ENCODE measurements at places on chromosomes 4 and X.

DNA sequence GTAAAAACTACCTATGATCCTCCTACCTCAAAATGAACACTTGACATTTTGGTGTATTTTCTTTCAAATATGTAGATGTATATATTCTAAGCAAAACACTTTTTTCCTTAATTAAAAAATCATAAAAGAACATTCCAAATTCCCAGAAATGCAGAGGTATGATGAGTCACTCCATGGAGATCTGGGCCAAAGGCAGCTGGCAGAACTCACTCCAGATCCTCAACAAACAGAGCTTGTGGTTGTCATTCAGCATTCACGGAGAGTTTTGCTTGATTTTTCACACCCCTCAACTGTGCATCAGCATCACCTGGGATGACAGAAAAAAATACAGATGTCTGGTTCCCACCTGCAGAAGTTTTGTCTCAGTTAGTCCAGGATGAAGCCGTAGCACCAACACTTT is 144.6 kb downstream of the KIT start:
- DNase-seq = no peak

GRCh38 chr4:75512386-75513211 is 1.6 kb downstream of the RCHY1 start:
- peak; percentile 30 for DNase-seq

- peak; percentile 74 for DNase-seq
These were observed 795 bp upstream of the SH3KBP1 start for GRCh38 chrX:19887911-19888879.

GRCh38 chr4:1400191-1400805 is 5.9 kb downstream of the NKX1-1 start:
- no peak for DNase-seq

GRCh38 chrX:21730026-21730425 is 27.9 kb downstream of the SMPX start:
- DNase-seq = no peak

DNA sequence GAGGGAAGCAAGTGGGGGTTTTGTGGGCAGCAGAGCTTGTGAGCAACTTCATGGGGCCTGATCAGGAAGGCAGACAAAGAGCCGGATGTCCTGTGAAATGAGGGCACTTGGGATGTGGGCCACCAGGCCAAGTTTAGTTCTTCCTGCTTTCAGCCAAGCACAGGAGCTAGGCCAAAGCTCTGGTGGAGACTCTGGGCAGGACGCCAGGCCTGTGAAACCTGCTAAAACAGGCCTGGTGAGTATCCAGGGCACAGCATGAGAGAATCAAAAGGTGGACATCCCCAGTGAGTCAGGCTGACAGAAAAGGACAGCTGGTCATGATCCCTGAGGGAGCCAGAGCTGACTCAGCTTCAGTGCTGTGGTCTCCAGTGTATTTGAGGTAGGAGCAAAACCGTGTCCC is 95.7 kb downstream of the NPNT start:
- no peak for DNase-seq

DNA sequence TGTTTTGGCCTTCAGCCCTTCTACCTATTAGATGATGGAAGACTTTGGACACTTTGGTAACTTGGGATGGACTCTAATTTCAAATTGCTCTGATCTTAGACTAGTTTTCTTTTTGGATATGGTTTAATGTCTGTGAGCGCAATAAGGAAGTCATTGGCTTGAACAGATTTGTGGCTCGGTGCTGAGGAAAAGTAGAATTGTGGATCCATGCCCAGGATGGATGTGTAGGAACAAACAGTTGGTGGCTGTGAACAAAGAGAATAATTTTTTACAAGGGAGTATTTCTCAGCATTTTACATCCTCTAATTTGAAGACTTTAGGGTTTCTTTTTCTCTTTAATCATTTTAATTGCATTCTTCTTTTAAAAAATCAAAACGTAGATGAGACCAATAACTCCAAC is 327.1 kb downstream of the GLUD2 start:
- DNase-seq = no peak

DNA sequence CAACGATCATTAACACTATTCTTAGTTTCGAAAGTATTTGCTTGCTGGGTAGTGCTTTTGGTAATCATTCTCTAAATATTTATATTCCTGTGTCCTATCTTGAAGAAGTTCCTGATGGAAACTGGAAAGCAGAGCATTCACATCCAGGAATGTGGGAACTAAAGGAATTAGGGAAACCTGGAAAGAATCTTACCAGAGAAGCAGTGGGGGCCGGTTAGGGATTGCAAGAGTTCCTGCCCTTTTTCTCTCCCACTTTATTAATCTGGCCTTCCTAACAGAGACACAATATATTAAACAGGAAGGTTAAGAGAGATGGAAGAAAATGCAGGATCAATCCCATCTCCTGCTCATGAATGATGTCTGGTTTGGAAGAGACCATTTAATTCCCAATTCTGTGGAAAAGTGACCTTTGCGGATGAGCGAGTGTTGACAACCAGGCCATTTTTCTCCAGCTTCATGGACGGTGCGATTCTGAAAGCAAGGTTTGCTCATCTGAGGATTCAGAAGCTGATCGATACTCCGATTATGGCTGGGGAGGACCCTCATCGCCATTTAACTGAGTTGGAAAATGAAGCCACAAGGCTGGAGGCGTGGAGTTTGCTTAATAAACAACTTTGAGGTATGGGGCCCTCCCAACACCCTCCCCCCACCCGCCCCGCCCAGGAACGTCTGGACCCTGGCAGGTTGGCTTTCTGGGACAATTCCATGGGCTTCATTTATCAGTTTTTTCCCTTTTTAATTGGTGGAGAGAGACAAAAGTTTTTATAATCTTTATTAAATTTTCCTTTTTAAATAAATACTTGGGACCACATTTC is 52.3 kb downstream of the C4orf51 start:
- DNase-seq = no peak

DNA sequence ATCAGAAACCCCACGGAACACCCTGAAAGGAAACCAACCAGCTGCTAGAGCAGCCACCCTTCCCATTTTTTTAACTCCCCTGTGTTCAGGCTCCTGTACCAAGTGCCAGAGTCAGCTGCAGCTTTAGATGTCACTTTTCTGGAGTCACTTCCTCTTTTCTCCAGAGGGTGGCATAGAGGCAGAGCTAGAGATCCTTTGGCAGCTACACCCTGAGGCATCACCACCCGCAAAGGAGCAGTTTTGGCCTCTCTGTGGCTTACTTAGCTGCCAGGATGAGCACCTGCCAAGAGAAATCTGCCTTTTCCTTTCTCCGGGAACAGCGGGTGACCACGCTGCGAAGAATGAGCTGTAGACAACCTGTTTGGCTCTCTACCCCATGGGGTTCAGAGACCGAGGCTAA is 58.0 kb upstream of the CHRDL1 start:
- DNase-seq = peak; percentile 3

Measured in CD4-positive, alpha-beta T cell treated with Interleukin-17A for 1 hour (primary cell).